ENCODE measurements at places on chromosomes 11 and 22.

- DNase-seq: peak; percentile 55
Observed at GRCh38 chr11:128776424-128777284, 82.8 kb downstream of the FLI1 start.

DNA sequence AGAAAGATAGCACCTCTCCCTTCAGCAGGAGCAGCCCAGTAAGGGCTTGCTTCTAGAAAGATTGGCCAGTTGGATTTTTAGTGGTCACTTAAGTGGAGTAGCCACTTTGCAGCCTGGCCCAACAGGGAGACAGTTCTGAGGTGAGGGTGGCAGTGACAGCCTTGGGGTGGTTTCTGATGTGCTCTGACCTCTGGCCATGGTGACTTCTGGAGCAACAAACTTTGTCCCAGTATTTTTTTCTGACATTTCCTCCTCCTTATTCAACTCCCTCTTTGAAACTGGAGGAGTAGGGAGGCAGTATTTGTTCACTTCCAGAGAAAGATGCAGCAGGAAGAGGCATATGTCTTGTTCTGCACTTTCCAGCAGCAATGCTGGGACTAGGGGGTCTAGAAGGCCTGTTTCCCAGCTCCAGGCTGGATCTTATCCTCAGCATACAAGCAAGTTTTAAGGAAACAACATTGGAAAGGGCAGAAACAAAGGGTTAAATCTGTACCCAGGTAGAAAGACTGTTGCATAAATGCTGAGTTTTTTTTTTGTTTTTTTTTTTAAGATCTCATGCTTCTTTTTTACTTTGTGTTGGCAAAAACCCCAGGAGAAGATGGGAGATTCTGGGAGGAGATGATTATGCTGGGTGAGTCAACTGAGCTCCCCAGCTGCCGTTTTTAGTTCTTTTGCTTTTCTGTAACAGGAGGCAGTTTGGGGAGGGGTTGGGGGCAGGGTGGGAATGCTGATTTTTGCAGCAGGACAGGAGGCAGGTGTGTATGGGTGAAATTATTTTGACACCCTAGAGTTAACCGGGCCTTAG is 37.2 kb downstream of the RCOR2 start:
- DNase-seq: peak; percentile 75

DNA sequence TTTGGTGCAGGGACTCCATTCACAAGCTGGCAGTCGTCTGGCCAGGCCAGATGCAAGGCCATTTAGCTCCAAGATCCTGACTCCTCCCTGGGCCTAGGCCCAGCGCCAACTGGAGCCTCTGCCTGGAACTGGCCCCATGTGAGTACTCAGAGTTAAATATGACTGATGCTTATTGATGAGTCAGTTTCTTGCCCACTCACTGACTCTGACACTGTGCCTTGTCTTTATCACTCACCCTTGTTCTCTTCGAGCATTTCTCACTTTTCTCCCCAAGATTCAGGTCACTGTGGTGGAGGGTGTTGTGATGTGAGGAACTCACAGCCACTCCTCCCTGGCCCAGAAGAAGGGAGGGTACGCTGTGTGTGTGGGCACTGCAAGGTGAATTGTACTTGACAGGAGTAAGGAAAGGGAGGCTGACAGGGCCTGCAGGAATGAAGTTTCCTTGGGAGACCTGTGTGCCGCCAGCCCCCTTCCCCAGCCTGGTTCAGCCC is 23.2 kb upstream of the ST3GAL4 start:
- peak; percentile 90 for DNase-seq

DNA sequence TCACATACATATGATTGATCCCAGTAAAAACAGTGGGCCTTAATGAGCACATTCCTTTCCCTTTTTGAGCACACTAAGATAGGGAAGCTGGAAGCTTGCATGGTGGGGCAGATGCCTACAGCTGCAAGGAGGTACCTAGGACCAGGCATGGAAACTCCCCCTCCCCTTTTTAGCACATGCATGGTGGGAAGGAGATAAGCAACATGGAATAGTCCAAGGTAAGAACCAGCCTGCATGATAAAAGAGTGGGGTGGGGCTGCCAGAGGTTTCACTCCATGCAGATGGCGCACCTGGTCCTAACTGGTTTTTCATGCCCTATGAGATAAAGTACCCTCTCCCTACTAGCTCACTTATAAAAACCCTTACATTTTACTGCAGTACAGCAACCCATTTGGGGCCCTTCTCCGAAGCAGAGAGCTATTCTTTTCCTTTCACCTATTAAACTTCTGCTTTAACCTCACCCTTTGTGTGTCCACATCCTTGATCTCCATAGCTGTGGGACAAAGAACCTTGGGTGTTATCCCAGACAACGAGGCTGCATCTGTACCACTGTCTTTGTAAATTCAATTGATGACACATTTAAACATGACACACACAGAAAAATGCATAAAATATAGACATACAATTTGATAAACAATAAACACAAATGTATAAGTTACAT is 40.1 kb upstream of the VSTM5 start:
- DNase-seq: no peak

- DNase-seq: no peak
Observed at GRCh38 chr11:37442576-37442975, 844.5 kb upstream of the RAG2 start.

GRCh38 chr11:1483445-1483961 is 3.1 kb downstream of the MOB2 start:
- DNase-seq: no peak

DNA sequence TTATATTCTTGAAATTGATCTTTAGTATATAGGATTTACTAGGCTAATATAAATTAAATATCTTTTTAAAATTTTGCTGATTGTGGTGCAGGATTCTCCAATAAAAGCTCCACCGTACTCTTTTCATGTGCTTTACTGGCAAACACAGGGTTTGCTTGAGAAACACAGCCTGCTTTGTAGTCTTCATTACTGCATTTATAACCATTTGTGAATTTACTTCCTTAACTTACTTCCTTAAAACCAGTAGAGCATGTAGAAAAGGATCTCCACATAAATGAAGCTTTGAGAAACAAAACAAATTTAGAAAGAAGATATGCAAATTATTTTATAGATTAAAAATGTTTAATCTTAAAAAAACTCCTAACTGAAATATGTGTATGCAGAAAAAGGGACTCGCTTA is 28.8 kb downstream of the SWAP70 start:
- no peak for DNase-seq

DNA sequence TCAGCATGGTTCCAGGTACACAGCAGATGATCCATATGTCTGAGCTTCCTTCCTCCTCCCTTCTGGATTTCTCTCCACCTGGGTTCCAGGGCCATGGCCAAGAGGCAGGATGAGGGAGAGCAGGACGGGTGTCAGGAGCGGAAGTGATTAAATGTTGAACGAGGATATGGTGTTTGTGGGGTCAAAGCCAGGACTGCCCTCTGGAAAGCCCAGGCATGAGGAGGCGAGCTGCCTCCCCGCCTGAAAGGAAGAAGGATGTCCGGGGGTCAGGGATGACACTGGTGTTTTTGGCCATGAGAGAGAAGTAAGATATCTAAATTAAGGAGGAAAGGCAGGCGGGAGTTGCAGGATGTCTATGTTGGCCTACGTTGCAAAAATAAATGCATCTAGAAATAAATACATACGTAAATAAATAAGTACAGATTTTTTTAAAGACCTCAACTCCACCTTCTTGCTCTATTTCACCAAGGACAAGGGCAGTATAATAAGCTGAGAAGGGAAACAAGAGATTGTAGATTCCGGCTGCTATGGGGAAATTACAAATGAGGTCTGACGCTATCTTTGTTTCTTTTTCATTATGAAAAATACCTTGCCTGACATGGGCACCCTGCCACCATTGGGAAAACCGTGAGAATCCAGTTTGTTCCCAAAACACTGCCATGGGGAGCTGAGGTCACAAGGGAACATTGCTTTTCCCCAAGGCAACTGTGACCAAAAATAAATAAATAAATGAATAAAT is 27.6 kb upstream of the LIPT2 start:
- no peak for DNase-seq

DNA sequence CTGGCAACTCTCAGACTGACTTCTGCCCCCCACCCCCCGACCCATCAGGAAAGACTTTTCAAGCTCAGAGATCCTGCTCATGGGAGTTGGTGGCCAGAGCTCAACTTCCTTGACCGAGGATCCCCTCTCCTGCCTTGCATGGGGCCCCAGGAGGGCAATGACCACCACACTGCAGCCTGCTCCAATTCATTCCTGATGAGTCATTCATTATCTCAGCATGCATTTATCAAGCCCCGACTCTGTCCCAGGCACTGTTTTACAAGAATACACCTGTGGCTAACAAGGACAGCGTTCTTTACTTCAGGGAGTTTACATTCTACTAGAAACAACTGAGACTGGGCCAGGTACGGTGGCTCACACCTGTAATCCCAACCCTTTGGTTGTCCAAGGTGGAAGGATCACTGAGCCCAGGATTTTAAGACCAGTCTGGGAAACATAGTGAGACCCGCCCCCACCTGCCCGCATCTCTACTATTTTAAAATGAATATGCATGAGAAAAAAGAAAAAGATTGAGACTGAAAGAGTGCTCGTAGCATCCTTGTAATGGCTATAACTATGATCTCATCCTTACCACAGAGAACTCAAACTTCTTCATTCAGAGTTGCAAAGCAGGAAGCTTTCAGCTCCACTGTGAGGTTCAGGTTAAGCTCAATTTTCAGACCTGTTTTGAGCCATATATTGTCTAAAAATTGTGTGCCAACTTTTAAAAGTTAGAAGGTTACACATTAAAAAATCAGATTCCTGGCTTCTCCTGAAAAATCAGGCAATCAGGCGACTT is 60.4 kb downstream of the FEZ1 start:
- no peak for DNase-seq

- peak; percentile 19 for DNase-seq
Observed at GRCh38 chr11:15212876-15213275, 98.2 kb downstream of the INSC start.

DNA sequence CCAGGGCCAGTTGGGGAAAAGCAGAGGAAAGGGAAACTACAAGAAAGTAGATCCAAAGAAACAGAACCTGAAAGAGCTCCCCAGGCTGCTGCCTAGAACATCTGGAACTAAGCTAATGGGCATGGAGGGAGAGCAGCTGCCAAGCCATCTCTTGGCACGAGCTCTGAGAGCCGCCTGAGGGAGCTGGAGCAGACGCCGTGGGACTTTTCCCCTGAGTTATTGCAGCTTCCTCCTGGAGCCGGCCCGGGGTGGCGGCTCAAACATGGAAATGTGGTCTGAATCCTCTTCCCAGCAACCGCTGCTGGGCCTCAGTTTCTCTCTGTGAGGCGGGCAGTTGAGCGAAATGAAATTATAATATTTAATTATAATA is 41.8 kb downstream of the LIF start:
- peak; percentile 88 for DNase-seq

Data from cardiac fibroblast (primary cell).